Activated CD4-positive, alpha-beta memory T cell treated with anti-CD3 and anti-CD28 coated beads, Interleukin-2, amount 10 ng/mL, durations not matched to agents 7 days and 5 days (primary cell): ENCODE measurements at places on chromosomes 7 and 10. TPM values are rescaled to one million over a fixed set of nuclear protein-coding genes. Genes with fewer than 3 reads are reported as not detected.

Gene LIPN
- total RNA-seq = not detected

GRCh38 chr10:33616956-33617355 lies 282.5 kb upstream of the NRP1 start:
- H3K27ac ChIP-seq = no peak overlapping the region
- H3K4me1 ChIP-seq = peaks cover 10% of the 10 kb centered on the region
- H3K27me3 ChIP-seq = peaks cover 2% of the 10 kb centered on the region

Gene IKZF1
- 383 TPM for total RNA-seq

GRCh38 chr7:6379886-6380285 lies 67.9 kb downstream of the DAGLB start:
- peak overlapping the region; percentile 16 for H3K27ac ChIP-seq
- no peak for DNase-seq
- peaks cover 36% of the 10 kb centered on the region for H3K36me3 ChIP-seq
- H3K4me3 ChIP-seq = no peak overlapping the region
- H3K4me1 ChIP-seq = peaks cover 69% of the 10 kb centered on the region

GRCh38 chr7:102992509-102992937 lies 79.7 kb downstream of the LRRC17 start:
- H3K4me1 ChIP-seq = peaks cover 17% of the 10 kb centered on the region
- no peaks in the 10 kb centered on the region for H3K36me3 ChIP-seq
- DNase-seq = no peak
- no peak overlapping the region for H3K27ac ChIP-seq
- H3K27me3 ChIP-seq = no peaks in the 10 kb centered on the region
- no peak overlapping the region for H3K4me3 ChIP-seq

- H3K4me3 ChIP-seq = no peak overlapping the region
- no peaks in the 10 kb centered on the region for H3K27me3 ChIP-seq
- H3K4me1 ChIP-seq = no peaks in the 10 kb centered on the region
- H3K27ac ChIP-seq = no peak overlapping the region
- DNase-seq = no peak
These were observed 188.9 kb downstream of the GRID1 start for GRCh38 chr10:86177537-86178155.

GRCh38 chr10:68146133-68146532 lies 36.8 kb downstream of the MYPN start:
- H3K27me3 ChIP-seq = peaks cover 1% of the 10 kb centered on the region
- H3K4me3 ChIP-seq = no peak overlapping the region
- DNase-seq = no peak

GRCh38 chr10:32163071-32163761 lies 107.0 kb upstream of the KIF5B start:
- H3K36me3 ChIP-seq = no peaks in the 10 kb centered on the region
- H3K4me1 ChIP-seq = no peaks in the 10 kb centered on the region
- DNase-seq = no peak
- no peak overlapping the region for H3K4me3 ChIP-seq

DNA sequence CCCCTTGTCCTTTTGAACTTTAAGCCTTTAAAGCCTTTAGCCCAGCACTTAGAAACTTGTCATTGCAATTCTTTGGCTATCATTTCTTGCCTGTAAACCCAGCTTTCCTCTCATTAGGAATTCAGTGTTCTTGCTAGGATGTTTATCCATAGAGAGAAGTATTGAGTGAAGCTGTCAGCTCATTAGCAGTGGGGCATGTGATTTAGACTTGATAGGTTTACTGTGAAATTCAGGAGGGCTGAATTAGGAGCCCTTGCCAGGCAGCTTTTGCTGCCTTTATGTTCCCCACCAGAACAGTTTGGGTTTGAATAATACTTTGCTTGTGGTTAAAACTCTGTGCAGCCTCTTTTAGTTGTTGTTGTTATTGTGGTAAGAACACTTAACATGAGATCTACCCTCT lies 39.5 kb downstream of the LHFPL3 start:
- H3K27ac ChIP-seq = no peak overlapping the region
- no peaks in the 10 kb centered on the region for H3K4me1 ChIP-seq
- DNase-seq = no peak
- no peak overlapping the region for H3K4me3 ChIP-seq
- H3K27me3 ChIP-seq = no peaks in the 10 kb centered on the region

GRCh38 chr7:4681886-4682620 lies at the start of gene FOXK1:
FOXK1 (plus strand) TSS chr7:4682295; CDS start chr7:4682309, 14 bp downstream.
- H3K36me3 ChIP-seq = peaks cover 15% of the 10 kb centered on the region
- DNase-seq = peak; percentile 80
- H3K27me3 ChIP-seq = no peaks in the 10 kb centered on the region
- peak within 1 kb of the TSS; percentile 99 for H3K27ac ChIP-seq
